Smooth muscle cell of bladder (primary cell): ENCODE measurements at places on chromosomes 5 and 9. TPM values are rescaled to one million over a fixed set of nuclear protein-coding genes. Genes with fewer than 3 reads are reported as not detected.

CDX1 gene
- under 0.01 and 0.09 TPM in 2 replicates for total RNA-seq

CD180 gene
- 0.14 TPM in 1 of 2 replicates, not detected in the other for total RNA-seq

KIAA0825 gene
- total RNA-seq = 3.0 and 3.1 TPM in 2 replicates

OR1Q1 gene
- total RNA-seq = not detected in 2 replicates

FCN2 gene
- total RNA-seq = not detected in 2 replicates

STARD4 gene
- total RNA-seq = 81.2 and 101 TPM in 2 replicates

ARSI gene
- 22.2 and 26.8 TPM in 2 replicates for total RNA-seq

NUTM2F gene
- not detected in 2 replicates for total RNA-seq

RANBP17 gene
- total RNA-seq = 2.0 and 2.1 TPM in 2 replicates

C5orf58 gene
- total RNA-seq = not detected in 2 replicates

NFIL3 gene
- total RNA-seq = 23.2 and 30.9 TPM in 2 replicates

CDH6 gene
- total RNA-seq = 40.0 and 42.6 TPM in 2 replicates

FANCC gene
- 2.9 and 3.7 TPM in 2 replicates for total RNA-seq

NACC2 gene
- 15.1 and 24.2 TPM in 2 replicates for total RNA-seq
